Suppressor macrophage treated with lipopolysaccharide for 1 hour (primary cell): ENCODE measurements at places on chromosomes 13 and 19.

DNA sequence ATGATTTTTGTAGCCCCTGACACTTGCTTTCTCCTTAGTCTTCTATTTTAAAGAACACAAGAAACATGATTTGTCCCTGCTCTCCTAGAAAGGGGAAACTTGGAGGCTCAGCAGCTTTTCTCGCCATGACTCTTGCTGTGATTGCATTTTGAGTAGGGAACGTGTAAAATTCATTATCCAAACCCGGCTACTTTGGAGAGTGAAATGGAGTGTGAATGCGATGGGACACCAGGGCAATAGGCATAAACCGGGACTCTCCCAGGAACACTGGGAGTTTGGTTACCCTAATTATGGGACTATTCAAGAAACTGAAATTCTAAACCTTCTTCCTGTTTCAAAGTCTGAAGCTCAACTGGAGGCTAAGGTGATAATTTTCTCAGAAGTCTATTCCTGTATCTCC is 181.7 kb upstream of the RFC3 start:
- no peak for DNase-seq

- peak; percentile 94 for DNase-seq
Observed at GRCh38 chr13:31945202-31945961, 86.2 kb upstream of the FRY start.

- DNase-seq = no peak
Observed at GRCh38 chr13:113848431-113849260, 15.2 kb downstream of the GAS6 start.

- no peak for DNase-seq
Observed at GRCh38 chr13:113592571-113592970, 8.0 kb downstream of the TFDP1 start.

GRCh38 chr13:99191336-99191899 is 9.2 kb upstream of the UBAC2 start:
- no peak for DNase-seq

DNA sequence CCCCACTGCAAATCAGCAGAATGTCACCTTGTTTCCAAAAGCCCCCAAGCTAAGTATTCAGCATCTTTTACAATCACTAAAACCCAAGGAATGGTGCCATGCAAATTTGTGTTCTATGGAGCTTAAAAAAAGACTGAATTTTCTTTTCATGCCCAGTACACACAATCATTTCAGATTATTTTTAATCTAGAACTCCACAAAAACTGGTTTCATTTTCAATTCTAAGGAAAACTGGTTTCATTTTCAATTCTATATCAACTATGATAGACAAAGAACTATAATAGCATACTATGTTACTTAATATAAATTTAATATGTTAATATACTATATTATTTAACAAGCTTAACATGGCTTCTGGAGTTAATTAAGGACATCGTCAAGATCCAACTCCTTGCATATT is 88.4 kb upstream of the DOCK9 start:
- DNase-seq = no peak

DNA sequence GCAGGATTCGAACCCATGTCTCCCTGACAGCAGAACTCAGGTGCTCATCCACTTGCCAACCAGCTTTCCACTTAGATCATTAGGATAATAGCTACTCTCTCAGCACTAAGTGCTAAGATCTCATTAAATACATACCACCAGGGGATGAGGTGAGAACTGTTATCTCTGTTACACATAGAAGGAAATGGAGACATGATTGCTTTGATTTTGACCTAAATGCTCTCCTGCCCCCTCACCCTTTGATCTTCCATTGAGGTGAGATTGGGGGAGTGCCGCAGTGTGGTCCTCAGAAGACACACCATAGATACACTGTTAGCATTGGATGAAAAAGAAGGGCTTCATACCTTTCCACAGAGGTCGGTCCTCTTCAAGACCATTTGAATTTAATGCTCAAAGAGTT is 38.9 kb upstream of the NPAS1 start:
- no peak for DNase-seq

DNA sequence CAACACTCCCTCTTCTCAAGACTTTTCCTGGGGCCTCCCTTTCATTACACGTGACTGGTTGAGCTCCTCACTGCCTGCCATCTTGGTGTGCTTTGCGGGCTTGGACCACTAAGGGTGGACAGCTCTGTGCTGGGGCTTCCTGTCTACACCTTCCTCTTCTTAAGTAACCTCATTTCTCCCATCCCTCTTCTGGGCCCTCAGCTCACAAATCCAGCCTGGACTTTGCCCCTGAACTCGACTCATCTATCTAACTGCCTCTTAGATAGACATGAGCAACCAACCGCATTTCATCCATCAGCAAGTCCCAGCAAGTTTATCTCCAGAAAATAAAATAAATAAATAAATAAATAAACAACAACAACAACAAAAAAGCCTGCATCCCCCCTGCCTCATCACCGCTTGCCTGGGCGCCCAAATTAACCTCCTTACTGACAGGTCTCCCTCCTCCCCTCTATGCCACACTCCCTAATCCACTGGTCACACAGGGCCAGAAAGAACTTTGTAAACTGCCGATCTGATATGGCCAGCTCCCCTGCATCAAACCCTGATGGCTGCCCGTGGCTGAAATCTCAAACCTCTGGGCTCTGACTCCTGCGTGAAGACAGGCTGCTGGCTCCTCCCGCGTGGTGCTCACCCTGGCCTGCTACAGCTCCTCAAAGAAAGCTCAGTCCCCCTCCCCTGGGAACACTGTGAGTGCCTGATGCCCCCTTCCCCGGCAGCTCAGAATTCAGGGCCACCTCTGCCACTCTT is 7.8 kb downstream of the ISOC2 start:
- DNase-seq = no peak

- DNase-seq = no peak
Observed at GRCh38 chr19:49084206-49085019, 838 bp upstream of the SNRNP70 start.

DNA sequence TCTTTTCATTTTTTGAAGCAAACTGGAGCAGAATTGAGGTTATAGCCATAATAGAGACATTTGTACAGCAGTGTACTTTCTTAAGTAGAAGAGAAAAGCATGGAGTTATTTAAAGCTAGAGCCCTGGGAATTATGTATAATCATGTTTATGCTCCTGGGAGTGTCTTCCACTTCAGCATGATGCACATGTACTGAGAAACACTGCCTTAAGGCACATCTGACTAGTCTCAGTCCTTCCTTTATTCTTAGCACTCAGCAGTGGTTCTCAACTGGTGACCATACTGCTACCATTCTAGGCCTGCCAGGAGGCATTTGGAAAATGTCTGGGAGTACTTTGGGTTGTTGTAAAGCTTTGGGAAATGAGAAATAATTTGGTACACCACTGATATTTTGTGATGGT is 45.8 kb downstream of the VWA8 start:
- DNase-seq = no peak

GRCh38 chr13:99983499-99984401 is 2.2 kb downstream of the ZIC2 start:
- DNase-seq = no peak

DNA sequence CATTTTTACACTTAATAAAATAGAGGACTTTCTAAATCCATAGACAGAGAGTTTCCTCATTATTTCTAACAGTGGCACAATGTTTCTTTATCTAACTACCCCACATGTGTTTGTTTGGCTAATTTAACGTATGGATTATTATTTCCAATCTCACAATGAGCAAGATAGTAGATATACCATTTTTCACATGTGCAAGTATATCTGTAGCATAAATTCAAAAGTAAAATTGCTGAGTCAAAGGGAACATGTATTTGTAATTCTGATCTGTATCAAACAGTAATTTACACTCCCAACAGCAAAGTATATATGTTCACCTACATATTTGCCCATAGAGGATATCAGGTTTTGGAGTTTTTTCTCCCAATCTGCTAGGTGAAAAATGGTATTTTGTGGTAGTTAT is 18.3 kb downstream of the MAST1 start:
- DNase-seq = no peak

GRCh38 chr13:70864731-70865130 is 756.5 kb upstream of the KLHL1 start:
- no peak for DNase-seq

GRCh38 chr19:34350161-34350561 is 14.8 kb upstream of the GPI start:
- no peak for DNase-seq

DNA sequence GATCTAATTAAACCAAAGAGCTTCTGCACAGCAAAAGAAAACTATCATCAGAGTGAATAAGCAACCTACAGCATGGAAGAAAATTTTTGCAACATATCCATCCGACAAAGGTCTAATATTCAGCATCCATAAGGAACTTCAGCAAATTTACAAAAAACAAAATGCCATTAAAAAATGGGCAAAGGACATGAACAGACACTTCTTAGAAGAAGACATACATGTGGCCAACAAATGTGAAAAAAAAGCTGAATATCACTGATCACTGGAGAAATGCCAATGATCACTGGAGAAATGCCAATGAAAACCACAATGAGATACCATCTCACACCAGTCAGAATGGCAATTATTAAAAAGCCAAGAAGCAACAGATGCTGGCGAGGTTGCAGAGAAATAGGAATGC is 32.5 kb downstream of the ZNF582 start:
- DNase-seq = no peak

- no peak for DNase-seq
Observed at GRCh38 chr13:92303428-92303827, 905.0 kb downstream of the GPC5 start.

- no peak for DNase-seq
Observed at GRCh38 chr13:113560645-113561416, 23.7 kb upstream of the TFDP1 start.

DNA sequence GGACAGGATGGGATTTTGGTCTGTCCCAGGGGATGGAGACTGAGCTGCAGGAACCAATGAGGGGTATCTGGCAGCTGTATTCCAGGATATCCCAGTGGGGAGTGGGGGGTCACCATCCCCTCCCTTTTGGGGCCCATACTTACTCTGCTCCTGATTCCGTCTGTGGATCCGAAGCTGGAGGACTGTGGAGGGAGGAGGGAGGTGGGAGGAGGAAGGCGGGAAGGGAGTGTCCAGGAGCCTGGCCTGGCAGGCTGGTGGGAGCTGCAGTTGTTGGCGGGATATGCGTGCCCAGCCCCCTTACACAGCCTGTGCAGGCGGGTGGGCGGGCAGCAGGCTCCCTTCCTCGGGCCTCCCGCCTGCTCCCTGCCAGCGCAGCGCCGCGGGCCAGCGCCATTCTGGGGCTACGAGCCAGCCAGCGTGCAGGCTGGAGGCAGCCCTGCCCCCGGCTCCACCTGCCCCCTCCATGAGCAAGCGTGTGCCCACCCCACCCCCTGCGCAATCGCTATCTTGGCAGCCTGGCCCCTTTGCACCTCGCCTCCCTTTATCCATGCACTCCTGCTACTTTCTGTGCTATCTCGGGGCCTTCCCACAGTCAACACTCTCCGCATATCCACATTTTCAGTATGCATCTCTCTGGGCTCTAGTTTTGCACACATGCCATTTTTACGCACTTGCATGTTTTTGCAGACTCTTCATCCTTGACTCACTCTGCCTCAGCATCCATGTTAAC is 2.8 kb downstream of the MAMSTR start:
- DNase-seq = no peak

- no peak for DNase-seq
Observed at GRCh38 chr13:83549671-83550070, 332.6 kb downstream of the SLITRK1 start.

GRCh38 chr13:75506018-75506417 is 24.0 kb upstream of the TBC1D4 start:
- peak; percentile 54 for DNase-seq

GRCh38 chr19:12162513-12162881 is 399 bp upstream of the ZNF136 start:
- no peak for DNase-seq

- no peak for DNase-seq
Observed at GRCh38 chr13:47890146-47890814, 110.8 kb downstream of the SUCLA2 start.

- DNase-seq = no peak
Observed at GRCh38 chr19:6362351-6362801, 1.0 kb downstream of the CLPP start.

- peak; percentile 96 for DNase-seq
Observed at GRCh38 chr19:4057931-4058692, 8.6 kb downstream of the ZBTB7A start.

DNA sequence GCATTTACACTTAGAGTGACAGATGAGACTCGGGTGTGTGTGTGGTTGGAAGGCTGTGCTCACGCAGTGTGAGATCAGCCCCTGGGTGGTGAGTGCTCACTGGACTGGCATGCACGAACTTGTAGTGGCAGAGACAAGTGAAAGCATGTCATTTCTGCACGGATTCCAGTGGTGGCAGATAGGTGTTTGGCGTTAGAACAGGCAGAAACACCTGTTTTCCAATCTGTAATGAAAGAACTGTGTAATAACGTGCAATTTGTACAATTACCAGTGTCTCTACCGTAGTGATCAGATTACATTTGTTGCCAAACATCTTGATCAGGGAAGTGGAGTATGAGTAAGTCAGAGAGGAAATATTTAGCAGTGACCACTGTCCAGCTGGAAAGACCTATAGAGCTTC is 8.2 kb downstream of the LAMP1 start:
- DNase-seq = no peak

- peak; percentile 53 for DNase-seq
Observed at GRCh38 chr19:14480700-14481079, 5.5 kb upstream of the PTGER1 start.

DNA sequence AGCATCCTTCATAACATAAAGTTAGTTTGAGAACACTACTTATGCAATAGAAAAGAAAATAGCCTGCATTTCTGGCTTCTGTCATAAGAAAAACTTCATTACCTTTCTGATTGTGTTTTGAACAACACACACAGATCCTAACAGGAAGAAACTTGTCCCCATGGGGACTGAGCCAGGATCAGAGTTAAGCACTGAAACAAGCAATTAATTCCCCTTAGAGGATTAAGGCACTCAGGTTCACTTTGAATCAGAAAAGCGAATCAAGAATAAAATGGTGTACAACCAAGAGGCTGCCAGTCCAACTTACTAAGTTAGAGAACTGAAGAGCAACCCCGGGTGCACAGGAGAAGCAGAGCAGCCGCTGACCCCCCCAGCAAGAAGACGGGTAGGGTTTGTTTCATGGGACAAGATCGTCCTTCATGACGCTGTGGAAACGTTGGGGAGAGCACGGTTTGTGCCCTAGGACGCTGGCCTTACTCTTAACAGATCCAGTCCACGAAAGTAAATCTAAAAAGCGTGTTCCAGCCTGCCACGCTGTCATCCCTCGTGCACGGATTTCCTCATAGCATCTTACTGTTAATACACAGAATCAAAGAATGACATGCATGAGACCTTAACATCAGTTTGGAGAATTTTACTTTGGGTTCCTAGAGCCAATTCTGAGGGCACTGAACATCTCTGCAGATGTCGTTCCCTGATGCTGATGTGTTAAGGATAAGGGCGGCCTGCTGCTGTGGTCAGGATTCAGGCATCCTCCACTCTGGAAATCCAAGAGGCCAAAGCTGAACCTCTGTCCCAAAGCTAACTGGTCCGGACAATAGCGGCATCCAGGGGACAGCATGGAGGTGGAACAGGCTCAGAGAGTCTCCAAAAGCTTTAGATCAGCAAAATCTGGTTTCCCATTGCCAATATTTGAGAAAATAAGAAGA is 46.4 kb downstream of the GGACT start:
- peak; percentile 8 for DNase-seq
